ENCODE measurements at places on chromosomes 7 and 10. TPM values are rescaled to one million over a fixed set of nuclear protein-coding genes. Genes with fewer than 3 reads are reported as not detected.

DNA sequence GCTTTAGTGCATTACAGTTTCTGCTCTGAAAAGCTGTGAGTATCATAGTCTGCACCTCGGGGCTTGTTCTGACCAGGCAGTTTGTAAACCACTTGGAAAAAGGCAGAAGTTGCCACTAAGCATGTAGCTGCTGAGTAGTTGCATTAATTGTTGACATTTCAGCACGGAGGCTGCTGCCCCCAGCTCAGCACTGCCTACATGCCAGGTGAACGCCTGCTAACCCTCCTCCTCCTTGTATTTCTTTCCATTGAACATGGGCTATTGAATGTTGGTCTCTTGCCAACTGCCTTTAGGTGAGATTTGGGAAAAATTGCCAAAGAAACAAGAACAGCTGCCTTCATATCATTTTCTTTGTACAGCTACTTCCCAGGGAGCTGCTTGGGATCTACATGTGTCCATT, 164.2 kb downstream of the RAPGEF5 start:
- H3K27me3 ChIP-seq: peaks cover 2% of the 10 kb centered on the region
- no peak overlapping the region for H3K27ac ChIP-seq
- H3K4me3 ChIP-seq: no peak overlapping the region
- no peaks in the 10 kb centered on the region for H3K36me3 ChIP-seq
- DNase-seq: no peak
- peaks cover 8% of the 10 kb centered on the region for H3K4me1 ChIP-seq

GRCh38 chr7:11833431-11833830, 1.4 kb upstream of the THSD7A start:
- no peaks in the 10 kb centered on the region for H3K36me3 ChIP-seq
- H3K27me3 ChIP-seq: no peaks in the 10 kb centered on the region
- no peak overlapping the region for H3K27ac ChIP-seq

- H3K36me3 ChIP-seq: no peaks in the 10 kb centered on the region
- no peaks in the 10 kb centered on the region for H3K4me1 ChIP-seq
- DNase-seq: no peak
- no peak overlapping the region for H3K27ac ChIP-seq
These were observed 20.8 kb downstream of the CYP3A43 start for GRCh38 chr7:99848420-99849216.

DNA sequence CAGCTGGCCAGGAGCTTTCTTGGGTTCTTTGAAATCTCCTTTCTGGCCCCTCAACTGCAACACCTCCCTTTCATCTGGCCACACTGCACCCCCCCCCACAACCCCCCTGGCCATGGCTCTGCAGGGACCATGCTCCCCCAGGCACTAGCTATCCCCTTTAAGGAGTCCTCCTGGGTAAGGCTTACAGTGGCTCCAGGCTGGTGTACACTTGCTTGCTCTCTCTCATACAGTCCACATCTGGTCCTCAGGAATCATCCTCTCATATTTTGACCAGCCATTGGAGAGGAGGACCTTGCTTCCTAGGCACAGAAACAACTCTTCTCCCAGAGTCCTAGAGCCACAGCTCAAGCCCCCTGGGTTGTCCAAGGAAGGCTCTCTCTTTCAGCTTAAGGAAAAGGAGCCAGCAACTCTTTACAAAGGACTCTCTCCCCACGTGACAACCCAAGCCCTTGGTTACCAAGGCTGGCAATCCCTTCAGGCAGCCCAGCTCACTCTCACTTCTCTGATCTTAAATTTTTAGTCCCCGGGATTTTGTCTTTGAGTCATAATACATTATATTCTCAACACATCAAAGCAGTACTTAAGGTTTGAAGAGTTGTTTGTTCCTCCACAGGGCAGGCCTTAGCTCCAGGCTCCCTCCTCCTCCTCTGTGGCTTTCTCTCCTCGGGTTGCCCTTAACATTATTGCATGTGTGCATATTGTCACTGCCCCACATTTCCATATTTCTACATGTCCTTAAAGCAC, 9.9 kb downstream of the GARIN1A start:
- no peaks in the 10 kb centered on the region for H3K4me1 ChIP-seq
- H3K27me3 ChIP-seq: no peaks in the 10 kb centered on the region
- H3K27ac ChIP-seq: no peak overlapping the region
- H3K4me3 ChIP-seq: no peak overlapping the region
- H3K36me3 ChIP-seq: peaks cover 5% of the 10 kb centered on the region
- no peak for DNase-seq

NKX1-2 gene
- not detected for total RNA-seq

GRCh38 chr10:12699781-12700556, 301.5 kb downstream of the CCDC3 start:
- DNase-seq: no peak
- no peak overlapping the region for H3K27ac ChIP-seq
- H3K27me3 ChIP-seq: no peaks in the 10 kb centered on the region
- H3K4me1 ChIP-seq: no peaks in the 10 kb centered on the region
- H3K4me3 ChIP-seq: no peak overlapping the region
- no peaks in the 10 kb centered on the region for H3K36me3 ChIP-seq

DNA sequence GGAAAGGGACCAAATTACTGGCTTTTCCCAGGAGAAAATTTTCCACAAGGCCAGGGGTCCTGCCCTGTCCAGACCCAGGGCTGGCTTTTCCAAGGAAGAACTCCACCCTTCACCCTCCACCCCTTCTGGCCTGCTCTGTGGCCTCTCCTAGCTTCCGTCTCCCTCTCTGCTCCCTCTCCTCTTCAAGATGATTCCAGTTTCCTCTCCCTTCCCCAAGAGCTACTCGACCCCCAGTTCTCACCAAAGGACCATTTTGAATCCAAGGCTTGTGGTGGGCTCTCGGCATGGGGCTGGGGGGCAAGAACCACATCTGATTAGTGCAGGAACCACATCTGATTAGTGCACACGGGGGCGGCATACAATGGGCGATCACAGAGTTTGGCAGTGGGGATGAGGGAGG, 7.7 kb downstream of the CHAT start:
- H3K4me1 ChIP-seq: no peaks in the 10 kb centered on the region
- no peak overlapping the region for H3K27ac ChIP-seq
- no peak for DNase-seq
- H3K27me3 ChIP-seq: peaks cover 20% of the 10 kb centered on the region
- H3K4me3 ChIP-seq: no peak overlapping the region

DNA sequence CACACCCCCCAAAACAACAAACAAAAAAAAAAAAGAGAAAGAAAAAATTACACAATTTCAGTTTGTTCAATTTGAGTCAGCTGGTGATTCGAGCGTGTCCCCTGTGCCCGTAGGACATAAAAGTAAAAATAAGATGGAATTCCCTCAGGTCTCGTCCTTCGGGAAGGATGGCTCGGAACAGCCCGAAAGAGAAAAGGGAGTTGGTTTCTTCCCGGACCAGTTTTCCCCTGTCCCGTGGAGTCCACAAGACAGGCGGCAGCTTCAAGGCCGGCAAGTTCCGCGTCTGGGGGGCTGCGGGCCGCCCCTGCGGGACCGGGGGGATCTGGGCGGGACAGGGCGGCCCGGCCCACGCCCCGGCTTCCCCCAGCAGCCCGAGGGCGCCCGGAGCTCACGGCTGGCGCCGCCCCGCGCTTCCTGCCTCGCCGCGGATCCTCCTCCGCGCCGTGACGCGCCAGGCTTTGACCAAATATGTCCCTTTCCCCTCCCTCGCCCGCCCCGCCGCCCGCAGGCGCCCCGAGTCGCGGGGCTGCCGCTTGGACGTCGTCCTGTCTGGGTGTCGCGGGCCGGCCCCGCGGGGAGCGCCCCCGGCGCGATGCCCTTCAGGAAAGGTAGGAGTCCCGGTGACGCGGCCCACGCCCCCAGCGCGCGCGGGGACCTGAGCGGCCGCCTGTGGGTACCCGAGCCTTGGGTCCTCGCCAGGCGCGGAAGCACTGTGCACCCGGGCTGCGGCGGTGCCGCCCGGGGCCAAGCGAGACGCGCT, 55.8 kb downstream of the RBM17 start:
- no peaks in the 10 kb centered on the region for H3K36me3 ChIP-seq
- peak; percentile 95 for DNase-seq
- H3K27ac ChIP-seq: peak overlapping the region; percentile 59
- H3K4me3 ChIP-seq: peak overlapping the region; percentile 77
- peaks cover 26% of the 10 kb centered on the region for H3K4me1 ChIP-seq

DNA sequence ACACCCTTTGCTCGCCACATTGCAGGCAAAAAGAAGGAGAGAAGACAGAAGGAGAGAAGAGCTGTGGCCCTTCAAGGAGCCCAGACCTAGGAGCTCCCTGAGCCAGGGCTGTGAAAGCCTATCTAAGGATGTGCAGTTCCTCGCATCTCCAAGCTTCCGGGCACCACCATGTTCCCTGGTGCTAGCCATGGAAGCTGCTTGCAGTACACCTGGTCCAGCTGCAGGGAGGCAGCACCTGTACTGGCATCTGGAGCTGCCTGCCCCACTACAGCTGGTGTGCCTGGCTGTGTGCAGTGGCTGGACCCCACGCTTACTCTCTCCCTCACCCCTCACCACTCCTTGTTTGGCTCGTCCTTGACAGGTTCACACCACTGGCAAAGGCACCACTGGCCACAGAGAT, 1111.8 kb upstream of the POT1 start:
- H3K27me3 ChIP-seq: no peaks in the 10 kb centered on the region
- no peak overlapping the region for H3K4me3 ChIP-seq
- no peaks in the 10 kb centered on the region for H3K36me3 ChIP-seq
- no peak for DNase-seq

DNA sequence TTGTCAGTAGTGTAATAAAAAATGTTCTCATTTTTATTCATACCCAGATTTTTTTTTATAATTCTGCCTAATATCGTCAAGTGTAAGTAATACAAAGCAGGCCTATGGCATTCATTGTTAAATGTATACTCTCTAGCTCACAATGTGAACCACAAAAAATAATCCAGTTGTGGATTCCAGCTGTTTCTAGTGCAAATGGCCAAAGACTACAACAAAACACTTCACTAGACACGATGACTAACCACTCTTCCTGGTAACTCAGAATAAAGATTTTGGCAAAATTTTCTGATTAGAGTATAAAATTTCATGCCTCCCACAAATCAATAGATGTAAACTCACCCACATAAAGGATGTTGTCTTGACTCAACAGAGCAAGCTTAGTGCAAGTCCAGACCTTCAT, 396.6 kb downstream of the DGKB start:
- H3K4me3 ChIP-seq: no peak overlapping the region
- no peaks in the 10 kb centered on the region for H3K36me3 ChIP-seq
- H3K27ac ChIP-seq: no peak overlapping the region
- peaks cover 4% of the 10 kb centered on the region for H3K4me1 ChIP-seq

DNA sequence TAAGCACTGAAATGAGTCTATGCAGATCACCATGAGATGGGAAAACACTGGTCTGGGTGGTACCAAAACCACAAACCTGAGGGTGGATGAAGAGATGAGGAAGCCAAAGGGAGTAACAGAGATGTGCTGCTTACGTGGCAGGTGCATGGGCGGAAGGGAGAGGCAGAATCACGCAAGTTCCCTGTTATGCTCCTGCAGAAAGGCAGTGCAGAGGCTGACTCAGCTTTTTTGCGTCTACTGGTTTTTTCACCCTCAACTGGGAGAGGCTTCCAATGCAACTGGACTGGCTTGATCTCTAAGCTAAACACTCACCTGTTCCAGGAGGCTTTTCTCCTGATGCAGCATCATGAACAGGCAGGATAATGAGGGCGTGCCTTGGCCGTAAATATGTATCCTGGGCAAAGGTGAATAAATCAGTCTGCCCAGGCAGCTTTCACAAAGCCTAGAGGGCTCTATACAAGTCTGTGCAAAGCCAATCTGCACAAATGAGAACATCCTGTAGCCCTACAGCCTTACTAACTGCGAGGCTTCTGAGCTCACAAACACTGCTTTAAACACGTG, 95.4 kb upstream of the AFAP1L2 start:
- H3K4me1 ChIP-seq: no peaks in the 10 kb centered on the region
- no peak overlapping the region for H3K27ac ChIP-seq

- H3K36me3 ChIP-seq: no peaks in the 10 kb centered on the region
- no peaks in the 10 kb centered on the region for H3K27me3 ChIP-seq
- no peak overlapping the region for H3K4me3 ChIP-seq
These were observed 283.6 kb upstream of the KLF6 start for GRCh38 chr10:4068629-4069028.

BMPER gene
- total RNA-seq: 6.7 TPM

GRCh38 chr10:79013406-79013987, 55.3 kb upstream of the ZMIZ1 start:
- peaks cover 14% of the 10 kb centered on the region for H3K27me3 ChIP-seq
- peaks cover 15% of the 10 kb centered on the region for H3K4me1 ChIP-seq

DNA sequence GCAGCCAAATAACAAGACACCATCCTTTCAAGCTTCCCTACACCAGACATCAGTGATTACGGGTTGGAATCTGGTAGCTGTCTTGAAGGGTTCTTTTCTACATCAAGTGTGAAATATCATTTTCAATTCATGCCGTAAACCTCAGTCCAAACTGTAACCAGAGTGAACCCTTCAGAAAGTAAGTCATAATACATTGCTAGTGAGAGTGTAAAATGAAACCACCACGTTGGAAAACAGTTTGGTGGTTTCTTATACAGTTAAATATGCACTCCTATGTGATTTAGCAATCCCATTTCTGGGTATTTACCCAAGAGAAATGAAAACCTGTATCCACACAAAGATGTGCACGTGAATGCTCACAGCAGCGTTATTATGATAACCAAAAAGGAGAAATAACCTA, 25.6 kb upstream of the ZC3HAV1L start:
- peaks cover 45% of the 10 kb centered on the region for H3K36me3 ChIP-seq
- H3K4me1 ChIP-seq: peaks cover 6% of the 10 kb centered on the region
- no peaks in the 10 kb centered on the region for H3K27me3 ChIP-seq

RBP4 gene
- 2.0 TPM for total RNA-seq

DNA sequence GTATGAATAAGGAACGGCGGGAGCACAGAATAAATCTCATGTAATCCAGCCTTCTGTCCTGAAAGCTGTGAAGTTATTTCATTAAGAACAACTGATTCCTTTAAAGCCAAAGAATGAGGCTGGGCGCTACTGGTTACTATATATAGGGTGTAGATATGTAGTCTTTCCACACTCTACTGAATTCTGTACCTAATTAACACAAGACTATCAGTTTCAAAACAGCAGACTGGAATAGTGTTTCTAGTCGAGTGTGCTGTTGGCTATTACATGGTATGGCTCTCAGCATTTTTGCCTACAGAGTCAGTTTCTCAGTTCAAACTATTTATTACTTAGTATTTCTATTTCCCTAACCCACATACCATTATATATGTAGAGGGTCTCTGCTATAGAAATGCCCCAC, 163.3 kb downstream of the THSD7A start:
- no peak for DNase-seq
- H3K27ac ChIP-seq: no peak overlapping the region
- H3K27me3 ChIP-seq: no peaks in the 10 kb centered on the region

PALD1 gene
- 15.9 TPM for total RNA-seq

DNA sequence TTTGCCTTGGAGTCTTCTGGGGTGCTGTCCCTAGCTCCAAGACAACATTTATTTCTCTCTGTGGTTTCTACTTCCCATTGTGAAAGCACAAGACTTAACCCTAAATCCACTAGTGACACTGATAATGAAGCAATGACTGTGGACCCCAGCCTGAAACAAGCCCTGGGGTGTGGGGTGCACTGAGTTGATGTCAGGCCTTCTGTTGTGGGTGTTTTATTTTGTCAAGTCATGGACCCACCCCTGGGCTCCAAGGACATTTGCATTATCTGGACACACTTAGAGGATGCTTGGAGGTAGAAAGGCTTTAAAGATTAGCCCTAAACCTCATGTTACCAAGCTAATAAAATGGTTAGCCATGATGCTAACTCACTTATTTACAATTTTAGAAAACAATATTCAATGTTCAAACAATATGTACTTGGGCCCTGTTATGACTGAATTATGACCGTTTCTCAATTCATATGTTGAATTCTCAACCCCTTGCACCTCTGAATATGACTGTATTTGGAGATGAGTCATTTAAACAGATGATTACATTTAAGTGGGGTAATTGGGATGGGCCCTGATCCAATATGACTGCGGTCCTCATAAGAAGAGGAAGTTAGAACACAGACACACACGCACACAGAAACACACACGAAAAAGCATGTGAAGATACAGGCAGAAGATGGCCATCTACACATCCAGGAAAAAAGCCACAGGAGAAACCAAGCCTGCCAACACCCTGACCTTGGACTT, 137.2 kb upstream of the IGFBP3 start:
- no peaks in the 10 kb centered on the region for H3K27me3 ChIP-seq
- DNase-seq: no peak
- no peak overlapping the region for H3K27ac ChIP-seq
